ENCODE measurements at places on chromosomes 3 and 15.

DNA sequence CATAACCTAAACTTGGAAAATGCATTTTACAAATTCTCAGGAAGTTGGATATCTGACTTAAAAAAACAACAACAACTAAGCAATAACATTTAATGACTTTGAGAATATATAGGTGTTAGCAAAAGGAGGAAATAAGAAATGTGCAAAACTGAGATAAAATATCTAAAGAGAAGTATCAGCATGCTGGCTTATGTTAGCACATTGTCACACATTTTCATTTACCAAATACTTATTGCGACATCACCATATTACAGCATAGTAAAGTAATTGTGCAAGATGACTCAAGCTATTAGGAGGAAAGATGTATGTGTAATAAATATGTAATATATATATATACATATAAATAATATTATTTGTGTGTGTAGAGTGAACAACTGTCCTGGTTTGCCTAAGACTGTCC, 9.2 kb downstream of the PTX3 start:
- DNase-seq = no peak

DNA sequence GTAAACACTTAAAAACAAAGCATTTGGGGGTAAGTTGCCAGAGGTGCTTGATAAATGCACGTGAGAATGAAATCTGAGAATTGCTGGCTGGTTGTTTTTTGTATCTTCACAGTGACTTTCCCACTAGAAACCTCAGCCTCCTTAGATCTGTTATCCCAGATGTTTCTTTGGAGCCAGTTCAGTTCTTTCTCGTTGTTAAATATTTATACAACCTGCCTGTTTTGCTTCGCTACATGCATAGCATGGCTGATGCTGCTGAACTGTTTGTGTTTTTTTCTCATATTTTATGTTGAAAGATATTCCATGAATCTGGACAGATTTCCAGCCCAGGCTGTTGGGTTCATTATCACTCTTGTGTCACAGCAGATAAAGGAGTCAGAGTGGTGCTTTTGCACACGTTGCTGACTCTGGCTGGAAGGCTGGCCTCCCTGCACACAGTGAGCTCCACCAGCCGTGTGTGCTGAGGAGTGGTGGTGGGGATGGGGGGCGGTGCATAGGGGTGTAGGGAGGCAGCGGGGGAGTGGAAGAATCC, 80.2 kb downstream of the ARNT2 start:
- DNase-seq = no peak

DNA sequence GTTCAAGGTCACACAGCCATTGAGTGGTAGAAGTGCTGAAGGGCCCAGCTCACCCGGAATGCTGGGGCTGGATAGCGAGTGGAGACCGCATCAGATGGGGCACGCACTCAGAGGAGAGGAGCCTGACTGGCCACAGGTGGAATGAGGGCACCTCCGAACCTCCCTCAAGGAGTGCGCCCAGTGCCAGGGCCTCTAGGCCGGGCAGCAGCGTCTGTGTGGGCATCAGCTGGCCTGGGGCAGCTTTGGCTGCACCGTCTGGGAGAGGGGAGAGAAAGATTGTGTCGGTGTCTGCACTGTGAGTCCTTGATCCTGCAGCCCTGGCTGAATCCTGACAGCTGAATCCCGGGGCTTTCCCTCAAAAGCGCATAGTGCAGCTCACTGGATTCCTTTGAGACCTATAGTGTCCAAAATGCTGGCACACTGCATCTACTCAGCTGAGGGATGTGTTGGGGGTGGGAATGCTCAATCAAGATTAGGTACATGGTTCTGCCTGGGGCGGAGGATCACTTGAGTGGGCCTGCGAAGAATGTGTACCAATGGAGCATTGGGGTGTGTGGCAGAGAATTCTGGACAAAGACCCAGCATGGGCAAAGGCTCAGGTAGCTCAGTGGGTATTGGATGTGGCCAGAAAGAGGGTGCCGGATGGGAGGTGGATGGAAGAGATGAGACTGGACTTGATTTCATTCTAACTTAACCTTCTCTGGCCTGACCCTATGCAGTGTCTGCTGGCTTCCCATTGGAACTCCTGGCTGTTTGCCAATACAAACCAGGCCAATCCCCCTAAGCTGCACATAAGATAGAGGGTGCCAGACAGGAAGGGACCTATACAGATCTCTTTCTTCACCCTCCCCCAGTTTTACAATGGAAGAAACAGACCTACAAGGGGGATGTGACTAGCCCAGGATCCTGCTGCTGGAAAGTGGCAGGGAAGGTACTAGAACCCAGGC, 950 bp downstream of the ANKDD1A start:
- DNase-seq = no peak

DNA sequence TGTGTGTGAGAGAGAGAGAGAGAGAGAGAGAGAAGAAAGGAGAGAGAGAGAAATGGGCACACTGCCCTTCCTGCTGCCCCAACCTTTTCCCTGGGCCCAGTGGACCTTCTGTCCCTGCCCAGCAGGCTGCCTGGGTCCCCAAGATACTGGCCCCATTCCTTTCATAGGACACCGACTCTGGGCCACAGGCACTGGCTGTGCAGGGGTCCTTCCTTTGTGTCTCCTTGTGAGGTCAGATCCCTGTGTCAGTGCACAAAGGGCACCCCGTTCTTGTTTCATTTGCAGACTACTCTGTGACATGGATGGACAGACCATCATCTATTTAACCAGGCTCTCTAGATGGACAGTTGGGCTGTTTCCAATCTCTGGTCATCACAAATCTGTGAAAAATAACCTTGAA, 21.3 kb upstream of the KLF13 start:
- DNase-seq = no peak

DNA sequence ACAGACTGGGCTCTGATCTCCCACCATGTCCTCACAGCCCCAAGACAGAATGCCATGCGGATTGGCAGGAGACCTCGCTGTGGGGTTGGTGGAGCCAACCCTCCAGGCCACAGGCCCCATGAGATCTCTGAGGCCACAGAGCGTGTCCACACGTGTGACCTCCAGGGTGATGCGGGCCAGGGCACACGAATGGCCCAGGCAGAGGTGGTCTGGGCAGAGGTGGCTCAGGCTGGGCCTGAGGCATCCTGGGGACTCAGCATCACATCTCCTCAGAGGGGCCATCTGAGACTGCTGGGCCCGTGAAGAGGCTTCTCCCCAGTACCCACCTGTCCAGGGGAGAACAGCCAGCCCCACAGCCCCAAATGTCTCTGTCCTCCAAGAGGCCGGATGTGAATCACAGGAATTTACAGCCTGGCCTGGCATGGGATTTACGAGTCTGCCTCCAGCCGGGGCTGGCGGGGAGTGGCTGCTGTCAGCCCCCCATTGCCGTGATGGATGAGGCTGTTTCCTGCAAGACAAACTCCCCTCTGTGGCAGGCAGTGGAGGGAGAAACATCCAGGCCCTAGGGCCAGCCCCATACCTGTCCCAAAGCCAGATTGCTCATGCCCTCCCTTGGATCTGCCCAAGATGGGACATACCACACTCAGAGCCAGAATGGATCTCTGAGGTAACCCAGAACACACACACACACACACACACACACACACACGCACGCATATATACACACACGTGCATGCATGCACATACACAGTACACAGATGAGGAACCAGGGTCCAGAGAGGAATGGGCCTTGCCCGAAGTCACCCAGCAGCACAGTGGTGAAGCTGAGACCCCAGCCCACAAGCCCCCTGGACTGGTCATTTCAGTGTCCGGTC, 208.3 kb downstream of the TBC1D2B start:
- no peak for DNase-seq

GRCh38 chr3:173266441-173266840, 125.4 kb upstream of the SPATA16 start:
- DNase-seq = no peak

GRCh38 chr3:148971401-148972163, 19.8 kb upstream of the GYG1 start:
- DNase-seq = no peak

- DNase-seq = peak; percentile 15
These were observed 70.7 kb downstream of the ANXA2 start for GRCh38 chr15:60326824-60327654.

- no peak for DNase-seq
These were observed 55.2 kb upstream of the KCNH8 start for GRCh38 chr3:19093084-19093483.

DNA sequence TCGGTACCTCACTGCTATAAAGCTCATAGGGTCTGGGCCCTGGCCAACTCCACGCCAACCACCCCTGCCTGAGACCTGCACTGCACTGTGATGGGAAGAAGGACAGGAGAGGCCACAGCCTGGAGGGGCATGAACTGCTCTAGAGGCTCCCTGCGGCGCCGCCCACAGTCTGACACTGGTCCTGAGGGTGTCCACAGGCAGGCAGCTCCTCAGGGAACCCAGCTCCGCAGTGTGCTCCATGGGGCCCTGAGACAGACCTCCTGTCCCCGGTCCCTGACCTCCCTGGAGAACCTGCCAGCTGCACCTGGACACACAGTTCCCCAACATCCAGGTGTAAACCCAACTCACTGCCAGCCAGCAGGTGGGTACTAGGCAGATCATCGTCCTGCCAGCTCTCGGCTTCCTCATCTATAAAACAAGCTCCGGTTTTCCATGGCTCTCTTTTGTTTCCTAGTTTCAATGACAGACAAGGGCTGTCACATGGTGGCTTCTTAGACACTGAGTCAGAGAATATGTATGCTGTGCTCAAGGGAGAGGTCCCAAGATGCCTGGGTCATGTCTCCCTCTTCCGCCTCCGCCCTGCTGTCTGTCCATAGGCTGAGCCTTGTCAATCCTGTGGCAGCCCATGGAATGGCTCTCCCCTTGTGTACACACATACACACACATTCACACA, 5.1 kb upstream of the HAPLN3 start:
- DNase-seq = no peak

- DNase-seq = no peak
These were observed 295.1 kb downstream of the FOXP1 start for GRCh38 chr3:71288269-71288930.

DNA sequence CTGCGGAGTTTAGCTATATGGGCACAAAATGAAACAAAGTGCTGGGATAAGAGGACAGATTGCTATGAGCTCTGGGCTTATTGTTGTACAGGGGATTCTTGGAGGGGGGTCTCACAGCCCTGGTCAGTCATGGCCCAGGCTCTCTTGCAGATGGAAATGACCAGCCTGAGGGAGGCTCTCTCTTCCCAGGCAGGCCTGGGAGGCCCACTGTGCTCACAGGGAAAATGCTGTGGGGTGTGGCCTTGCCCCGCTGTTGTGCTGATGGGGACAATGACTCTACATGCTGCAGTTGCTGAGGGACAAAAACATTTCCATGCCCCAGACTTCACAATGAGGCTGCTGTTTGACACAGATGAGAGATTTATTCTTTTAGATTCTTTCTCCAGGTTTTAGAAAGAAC, 202.2 kb downstream of the KLF13 start:
- DNase-seq = no peak

- no peak for DNase-seq
These were observed 54.6 kb upstream of the STXBP5L start for GRCh38 chr3:120853416-120853815.

DNA sequence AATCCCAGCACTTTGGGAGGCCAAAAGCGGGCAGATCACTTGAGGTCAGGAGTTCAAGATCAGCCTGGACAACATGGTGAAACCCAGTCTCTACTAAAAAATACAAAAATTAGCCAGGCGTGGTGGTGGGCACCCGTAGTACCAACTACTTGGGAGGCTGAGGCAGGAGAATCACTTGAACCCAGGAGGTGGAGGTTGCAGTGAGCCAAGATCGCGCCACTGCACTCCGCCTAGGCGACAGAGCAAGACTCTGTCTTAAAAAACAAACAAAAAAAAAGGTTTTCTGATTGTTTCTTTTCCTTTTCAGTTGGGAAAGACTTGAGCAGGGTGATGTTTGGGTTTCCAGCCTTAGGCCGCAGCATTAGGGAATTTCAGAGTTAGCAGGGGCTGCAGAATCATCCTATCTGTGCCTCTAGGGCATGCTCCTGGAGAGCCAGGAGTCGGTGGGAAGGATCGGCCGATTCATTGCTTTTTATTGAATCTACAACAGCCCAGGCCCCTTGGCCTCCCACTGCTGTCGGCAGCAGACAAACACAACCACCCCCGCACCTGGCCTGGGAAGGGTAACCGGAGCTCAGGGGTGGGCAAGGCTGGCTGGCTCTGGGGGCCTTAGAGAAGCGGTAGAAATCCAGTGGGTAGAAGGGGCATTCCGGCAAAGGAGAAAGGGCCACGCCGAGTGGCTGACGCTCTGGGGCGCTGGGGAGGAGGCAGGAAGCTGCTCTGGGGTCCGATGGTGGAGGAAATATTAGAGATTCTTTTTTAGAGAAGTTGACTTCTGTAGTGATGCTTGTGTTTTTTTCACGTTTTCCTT, 6.3 kb downstream of the CHAC1 start:
- no peak for DNase-seq

- no peak for DNase-seq
These were observed 9.4 kb downstream of the SENP2 start for GRCh38 chr3:185595526-185595925.

GRCh38 chr3:187049462-187050101, 89.7 kb downstream of the RPL39L start:
- DNase-seq = no peak

GRCh38 chr3:143526011-143526545, 322.2 kb downstream of the SLC9A9 start:
- no peak for DNase-seq

- no peak for DNase-seq
These were observed 47.2 kb upstream of the UBE3A start for GRCh38 chr15:25486051-25486450.

DNA sequence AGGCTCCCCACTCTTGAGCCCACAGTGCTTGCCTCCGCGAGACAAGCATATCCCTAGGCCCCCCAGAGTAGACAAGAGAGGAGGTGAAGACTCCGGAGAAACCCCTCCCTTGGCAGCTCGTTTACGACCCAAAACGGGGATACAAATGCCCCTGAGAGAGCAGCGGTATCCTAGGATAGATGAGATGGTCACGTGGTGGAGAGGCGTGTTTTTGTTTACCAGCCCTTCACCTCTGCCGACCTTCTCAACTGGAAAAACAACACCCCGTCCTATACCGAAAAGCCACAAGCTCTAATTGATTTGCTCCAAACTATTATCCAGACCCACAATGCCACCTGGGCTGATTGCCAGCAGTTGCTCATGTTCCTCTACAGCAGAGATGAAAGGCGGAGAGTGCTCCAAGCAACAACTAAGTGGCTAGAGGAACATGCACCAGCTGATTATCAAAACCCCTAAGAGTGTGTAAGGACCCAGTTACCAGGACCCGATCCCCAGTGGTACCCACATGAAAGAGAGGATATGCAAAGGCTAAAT, 99.5 kb upstream of the OSBPL11 start:
- no peak for DNase-seq

GRCh38 chr3:126959921-126960603, 22.9 kb upstream of the PLXNA1 start:
- DNase-seq = no peak

DNA sequence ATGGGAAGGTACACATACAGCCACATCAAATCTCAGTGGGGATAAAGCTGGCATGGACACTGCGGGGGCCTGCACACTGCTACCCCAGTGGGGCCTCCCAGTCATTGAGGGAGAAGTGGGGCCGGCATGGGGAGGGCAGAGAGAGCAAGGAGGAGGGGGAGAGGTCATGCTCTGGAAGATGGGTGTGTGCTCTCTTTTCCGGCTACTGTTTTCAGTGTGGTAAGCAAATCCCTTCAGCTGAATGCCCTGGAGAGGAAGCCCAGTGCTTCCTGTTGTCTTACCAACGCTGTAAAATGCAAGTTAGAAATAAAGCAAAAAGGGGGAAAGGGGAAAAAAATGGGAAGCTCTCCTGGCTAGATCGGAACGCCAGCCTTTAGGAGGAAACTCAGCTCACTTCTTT, 30.8 kb downstream of the NRROS start:
- no peak for DNase-seq

Data from stimulated activated CD4-positive, alpha-beta T cell treated with anti-CD3 and anti-CD28 coated beads, Interleukin-1b, Interleukin-23, amount 100 ng/mL, for 4 hours (primary cell).